AG04449 (cell line): ENCODE measurements at places on chromosomes 13 and 19.

DNA sequence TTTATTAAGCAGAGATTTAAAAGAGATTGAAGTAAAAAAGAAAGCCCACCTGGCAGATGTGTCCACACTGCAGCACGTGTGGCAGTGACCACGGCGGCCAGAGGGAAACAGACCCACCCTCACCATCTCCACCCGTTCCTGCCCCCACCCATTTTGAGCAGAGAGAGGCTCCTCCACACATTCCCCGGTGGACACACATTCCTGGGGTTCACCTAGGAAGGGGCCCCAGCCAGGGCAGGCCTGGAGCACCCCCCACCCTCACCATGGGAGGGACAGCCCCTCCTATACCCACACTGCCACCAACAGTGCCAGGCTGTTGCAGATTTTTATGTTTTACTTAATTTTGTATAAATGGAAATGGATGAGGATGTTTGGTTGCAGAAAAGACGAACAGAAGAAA lies 54.9 kb downstream of the SLC7A9 start:
- DNase-seq: no peak

GRCh38 chr19:49676784-49677230 lies 264 bp upstream of the PRMT1 start:
- peak; percentile 99 for DNase-seq

DNA sequence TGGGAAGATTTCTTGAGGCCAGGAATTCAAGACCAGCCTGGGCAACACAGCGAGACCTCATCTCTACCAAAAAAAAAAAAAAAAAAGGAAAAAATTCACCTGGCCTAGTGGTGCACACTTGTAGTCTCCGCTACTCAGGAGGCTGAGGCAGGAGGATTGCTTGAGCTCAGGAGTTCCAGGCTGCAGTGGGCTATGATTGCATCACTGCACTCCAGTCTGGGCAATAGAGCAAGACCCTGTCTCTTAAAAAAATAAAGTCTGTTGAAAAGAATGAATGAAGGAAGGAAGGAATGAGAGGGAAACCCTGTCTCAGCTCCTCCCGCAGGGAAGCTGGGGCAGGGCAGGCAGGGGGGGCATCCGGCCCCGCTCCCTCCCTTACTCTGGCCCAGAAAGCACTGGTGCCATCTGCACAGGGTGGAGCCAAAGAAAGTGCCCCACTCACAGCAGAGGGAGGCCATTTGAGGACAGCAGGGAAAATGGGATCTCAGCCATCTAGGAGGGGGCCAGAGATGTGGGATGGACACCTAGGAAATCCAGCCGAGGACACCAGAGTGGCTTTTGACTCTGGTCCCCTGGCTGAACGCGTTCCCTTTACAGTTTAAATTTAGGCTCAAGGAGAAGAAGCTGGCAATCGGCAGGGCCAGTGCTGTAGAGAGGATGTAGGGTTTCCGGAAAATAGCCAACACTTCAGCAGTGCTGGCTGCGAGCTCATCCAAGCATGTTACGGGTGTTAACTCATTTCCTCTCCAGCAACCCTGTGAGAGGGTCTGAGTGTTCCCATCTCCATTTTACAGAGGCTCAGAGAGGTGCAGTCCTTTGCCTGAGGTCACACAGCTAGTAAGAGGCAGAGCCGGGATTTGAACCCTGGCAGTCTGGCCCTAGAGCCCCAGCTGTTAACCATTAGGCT lies 3.6 kb upstream of the HPN start:
- no peak for DNase-seq

GRCh38 chr19:33459222-33460090 lies 62.1 kb downstream of the PEPD start:
- no peak for DNase-seq

- DNase-seq: no peak
Measured at GRCh38 chr19:33662391-33663092, 40.8 kb downstream of the CHST8 start.

GRCh38 chr13:94709001-94709834 lies 3.1 kb downstream of the SOX21 start:
- DNase-seq: no peak

GRCh38 chr13:96172066-96172465 lies 82.2 kb downstream of the HS6ST3 start:
- DNase-seq: no peak

DNA sequence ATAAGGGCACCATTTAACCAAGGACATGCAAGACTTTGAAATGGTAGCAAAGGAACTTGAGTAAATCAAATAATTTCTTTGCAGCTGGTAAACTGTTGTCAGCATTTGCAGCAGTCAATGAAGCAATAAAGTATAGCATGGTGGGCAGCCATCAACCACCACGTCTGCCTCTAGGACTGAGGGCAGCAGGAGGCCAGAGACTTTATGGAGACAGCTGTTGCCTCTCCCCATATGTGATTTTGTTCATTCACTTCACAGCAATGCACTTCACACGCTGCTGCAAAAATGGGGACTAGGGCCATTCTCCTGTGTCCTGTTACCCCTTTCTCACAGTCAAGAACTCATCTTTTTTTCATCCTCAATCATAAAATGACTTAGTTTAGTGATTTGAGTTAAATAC lies 51.3 kb upstream of the PCDH9 start:
- DNase-seq: no peak

- no peak for DNase-seq
Measured at GRCh38 chr13:113905018-113905417, 41.1 kb upstream of the GAS6 start.

DNA sequence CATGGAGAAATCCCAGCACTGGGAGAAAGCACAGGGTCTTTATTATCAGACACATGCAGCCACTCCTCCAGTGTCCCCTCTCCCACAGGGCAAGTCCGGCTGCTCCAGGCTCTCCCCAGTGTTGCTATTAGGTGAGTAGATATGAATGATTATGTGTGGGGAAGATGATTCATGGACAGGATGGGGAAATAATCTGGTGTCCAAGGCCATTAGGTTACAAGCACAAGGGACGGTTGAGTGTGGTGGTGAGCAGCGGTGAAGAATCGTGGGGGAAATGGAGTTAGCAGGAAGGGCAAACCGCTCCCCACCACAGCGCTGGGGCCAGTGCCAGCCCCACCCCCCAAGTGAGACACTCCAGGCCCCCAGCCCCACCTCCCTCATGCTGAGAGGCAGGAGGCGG lies 19.0 kb downstream of the CD177 start:
- no peak for DNase-seq

GRCh38 chr13:50910485-50910805 lies 854 bp downstream of the RNASEH2B start:
- DNase-seq: no peak

DNA sequence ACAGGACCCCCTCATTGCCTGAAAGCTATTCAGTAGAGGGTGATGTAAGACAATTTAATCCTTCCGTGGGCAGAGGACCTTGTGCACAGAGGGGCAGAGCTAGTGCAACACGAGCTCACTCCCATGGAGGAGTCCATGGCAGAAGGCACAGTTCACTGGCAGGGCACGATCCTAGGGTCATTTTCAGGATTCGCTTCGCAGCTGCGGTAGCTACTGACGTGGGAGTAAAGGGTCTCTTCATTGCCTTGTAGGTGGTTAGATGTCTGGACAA lies 207.8 kb downstream of the FOXO1 start:
- no peak for DNase-seq

- DNase-seq: no peak
Measured at GRCh38 chr19:661427-662196, 1.4 kb downstream of the RNF126 start.

GRCh38 chr19:4278010-4278409 lies 1.1 kb upstream of the SHD start:
- DNase-seq: no peak

GRCh38 chr13:37361608-37362007 lies 237.0 kb downstream of the POSTN start:
- DNase-seq: no peak

- no peak for DNase-seq
Measured at GRCh38 chr13:49497272-49497671, 1.5 kb downstream of the PHF11 start.

DNA sequence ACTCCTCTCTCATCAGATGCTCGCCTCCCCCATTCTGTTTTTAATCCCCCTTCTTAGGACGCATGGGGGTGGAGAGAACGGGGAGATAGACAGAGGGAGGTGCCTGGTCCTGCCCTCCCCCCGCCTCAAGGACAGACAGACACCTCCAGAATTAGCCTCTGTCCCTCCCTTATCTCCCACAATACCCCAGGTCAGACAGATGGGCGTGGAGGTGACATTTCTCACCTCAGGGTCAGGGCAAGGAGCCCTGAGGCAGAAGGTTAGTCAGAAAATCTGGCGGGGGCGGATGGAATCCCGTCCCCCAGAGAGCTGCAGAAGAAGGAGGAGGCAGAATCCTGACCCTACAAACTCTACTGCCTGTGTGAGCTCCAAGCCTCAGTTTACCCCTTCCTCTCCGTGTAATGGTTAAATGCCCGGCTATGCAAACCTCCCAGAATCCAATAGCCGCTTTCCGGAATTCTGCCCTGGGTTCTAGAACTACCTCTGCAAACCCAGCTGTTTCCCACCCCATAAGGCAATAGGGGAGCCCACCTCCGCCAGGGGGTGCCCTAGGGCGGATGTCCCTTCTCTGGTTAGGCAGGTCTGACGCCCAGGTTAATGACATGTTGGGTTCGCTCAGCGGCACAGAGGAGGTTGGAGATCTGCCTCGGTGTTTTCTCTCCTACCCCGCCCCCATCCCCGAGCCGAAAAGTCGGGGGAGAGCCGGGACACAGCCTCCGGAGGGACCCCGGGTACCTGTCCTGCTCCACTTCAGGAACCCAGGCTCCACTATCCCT lies 900 bp downstream of the PPP1R13L start:
- DNase-seq: no peak

DNA sequence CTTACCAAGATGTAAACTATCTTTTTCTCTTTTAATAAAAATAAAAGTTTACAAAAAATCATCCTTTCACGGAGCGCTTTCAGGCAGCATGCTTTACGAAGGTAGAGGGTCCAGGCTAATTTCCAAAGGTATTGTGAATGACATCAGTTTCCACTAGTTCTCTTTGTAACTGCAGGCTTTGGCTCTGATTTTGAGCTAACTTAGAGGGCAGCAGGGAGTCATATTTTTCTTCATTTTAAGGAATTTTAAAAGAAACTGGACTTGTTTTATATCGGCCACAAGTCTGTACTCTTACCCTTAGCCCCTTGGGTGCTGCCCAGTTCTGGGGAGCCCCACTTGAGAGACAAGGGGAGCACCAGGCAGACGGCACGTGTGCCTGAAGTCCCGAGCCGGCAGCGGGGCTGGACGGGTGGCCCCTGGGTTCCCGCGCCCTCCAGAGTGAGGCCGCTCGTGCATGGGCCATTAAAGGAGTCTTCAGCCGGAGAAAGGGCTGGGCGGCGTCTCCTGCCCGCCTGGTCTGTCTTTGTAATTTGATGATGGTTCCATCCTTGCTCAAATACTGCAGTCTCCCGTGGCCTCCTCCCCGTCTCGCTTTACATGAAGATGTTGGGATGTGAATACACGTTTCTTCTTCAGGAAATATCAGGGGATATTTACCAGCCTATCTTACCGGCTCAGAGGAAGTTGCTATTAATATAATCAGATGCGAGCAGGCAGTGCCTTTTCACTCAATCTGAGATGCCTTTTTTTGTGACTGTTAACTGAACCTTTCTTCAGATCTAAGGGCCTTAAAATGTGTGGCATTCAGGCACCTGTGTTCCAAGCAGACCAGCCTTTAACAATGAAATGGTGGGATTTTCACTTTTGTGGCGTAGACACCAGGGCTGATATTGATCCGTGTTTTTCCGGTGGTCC lies 67.4 kb downstream of the GGACT start:
- DNase-seq: no peak

DNA sequence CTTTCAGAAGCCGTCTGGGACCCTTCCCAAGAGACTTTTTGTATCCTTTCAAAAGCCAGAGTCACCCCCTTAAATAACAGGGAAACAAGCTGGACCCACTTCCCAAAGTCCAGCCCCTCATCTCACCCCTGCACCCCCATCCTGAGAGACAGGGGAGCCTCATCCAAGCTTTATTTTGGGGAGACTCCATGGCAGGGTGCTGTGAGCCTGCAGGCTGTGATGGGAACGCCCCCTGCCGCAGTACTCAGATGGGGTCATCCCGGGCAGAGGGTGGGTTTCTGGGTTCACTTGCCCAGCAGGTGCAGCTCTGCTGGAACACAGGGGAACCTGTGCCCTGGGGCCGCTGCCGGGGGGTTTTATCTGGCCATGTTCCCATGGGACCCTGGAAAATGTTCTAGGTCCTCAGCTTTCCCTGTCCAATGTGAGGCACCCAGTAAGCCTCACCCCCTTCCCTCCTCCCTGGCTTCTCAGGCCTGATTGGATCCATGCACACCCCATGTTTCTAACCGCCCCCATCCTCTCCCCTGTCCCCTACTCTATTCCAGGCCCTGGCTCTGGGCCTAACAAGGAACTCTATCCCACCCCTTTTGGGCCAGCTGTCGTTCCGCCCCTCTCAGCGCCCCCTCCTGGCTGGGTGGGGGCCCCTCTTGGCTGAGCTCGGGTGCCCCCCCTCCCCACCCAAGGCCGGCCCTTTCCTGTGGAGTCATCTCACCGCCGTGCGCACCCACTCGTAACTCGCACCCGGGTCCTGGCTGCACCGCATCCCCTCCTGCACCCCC lies 1.0 kb downstream of the HIF3A start:
- DNase-seq: no peak

- DNase-seq: no peak
Measured at GRCh38 chr13:74966275-74966674, 515.7 kb downstream of the TBC1D4 start.

DNA sequence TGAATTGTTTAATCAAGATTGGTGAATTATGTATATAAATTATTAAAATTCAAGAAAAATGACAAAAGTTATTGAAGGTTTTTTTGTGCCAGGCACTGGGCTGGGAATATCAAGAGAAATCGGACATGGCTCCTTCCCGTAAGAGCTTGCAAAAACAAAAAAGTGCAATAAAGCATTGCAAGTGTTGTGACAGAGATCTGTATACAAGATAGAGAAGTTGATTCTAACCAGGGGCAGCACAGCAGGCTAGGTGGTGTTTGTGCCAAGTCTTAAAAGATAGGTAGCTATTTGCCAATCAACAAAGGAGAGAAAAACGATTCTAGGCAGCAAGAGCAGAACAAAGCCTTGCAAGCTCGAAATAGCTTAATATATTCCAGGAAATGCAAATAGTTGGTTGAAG lies 123.7 kb upstream of the WASF3 start:
- no peak for DNase-seq

DNA sequence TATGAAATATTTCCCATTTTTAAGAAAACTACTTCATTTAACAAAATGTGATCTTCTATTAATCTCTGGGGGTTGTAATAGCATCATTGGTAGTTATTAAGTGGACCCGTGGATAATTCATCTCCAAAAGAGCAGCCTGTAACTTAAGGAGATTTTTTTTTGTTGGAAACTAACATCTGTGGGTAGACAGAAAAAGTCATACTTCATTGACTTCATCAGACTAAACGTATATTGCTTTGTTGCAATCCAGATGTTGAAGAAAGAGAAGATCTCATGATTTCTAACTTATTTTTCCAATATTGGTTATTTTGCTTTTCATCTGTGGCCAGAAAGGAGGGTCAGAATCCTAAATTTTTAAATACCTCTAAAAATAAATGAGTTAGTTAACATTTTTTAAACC lies 296.5 kb upstream of the MIR17HG start:
- DNase-seq: no peak

- DNase-seq: no peak
Measured at GRCh38 chr13:72505376-72505775, 222.1 kb downstream of the MZT1 start.
